ENCODE measurements at places on chromosomes 4 and X. TPM values are rescaled to one million over a fixed set of nuclear protein-coding genes. Genes with fewer than 3 reads are reported as not detected.

Gene F8A2
- not detected for total RNA-seq

Gene DIPK2B
- not detected for total RNA-seq

Gene SYNPO2
- total RNA-seq: 0.37 TPM

Gene COMMD8
- 16.1 TPM for total RNA-seq

Gene SLC9A7
- 13.3 TPM for total RNA-seq

Gene ARHGAP6
- total RNA-seq: not detected

Gene ZCCHC4
- 12.7 TPM for total RNA-seq

Gene NCBP2L
- total RNA-seq: not detected

Gene SLC10A4
- total RNA-seq: not detected

- no peak for ATAC-seq
Measured at GRCh38 chr4:81960961-81961360, 412.8 kb downstream of the HNRNPD start.

- peak; percentile 37 for ATAC-seq
Measured at GRCh38 chr4:153466949-153467896, 1.1 kb downstream of the TMEM131L start.

DNA sequence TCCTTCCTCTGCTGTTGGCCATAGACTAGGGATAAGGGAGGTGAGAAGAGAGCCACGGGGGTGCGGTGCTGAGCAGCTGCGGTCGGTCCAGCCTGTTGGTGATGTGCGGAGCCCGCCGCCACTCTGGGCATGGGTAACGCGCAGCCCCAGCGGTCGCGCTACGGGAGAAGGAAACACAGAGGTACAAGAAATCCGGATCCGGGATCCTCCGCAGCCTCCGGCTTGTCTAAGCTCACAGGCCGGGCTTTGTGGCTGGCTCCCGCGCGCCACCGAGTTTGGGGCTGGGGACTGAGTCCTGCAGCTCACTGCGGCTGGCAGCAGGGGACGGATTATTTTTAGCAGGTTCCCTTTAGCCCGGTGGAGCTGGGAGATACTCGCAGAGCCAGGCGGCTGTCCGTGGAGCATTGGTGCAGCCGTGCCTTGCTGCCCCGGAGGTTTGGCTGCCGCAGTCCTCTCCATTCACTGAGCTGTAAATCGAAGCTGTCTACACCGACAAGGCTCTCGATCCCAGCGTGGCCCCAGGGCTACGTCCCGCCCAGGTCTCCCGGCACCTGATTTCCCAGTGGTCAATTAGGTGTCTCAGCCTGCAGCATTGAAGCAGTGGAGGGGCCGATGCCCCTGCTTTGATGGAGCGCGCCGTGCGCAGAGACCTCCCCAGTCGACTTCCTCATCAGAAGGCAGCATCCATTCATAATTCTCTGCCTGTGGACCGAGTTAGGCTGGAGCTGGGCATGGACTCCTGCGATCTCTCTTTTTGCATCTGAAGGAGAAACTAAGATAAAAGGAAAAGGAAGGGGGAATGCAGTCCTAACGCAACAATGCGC, 81.9 kb upstream of the SCML1 start:
- peak; percentile 31 for ATAC-seq

DNA sequence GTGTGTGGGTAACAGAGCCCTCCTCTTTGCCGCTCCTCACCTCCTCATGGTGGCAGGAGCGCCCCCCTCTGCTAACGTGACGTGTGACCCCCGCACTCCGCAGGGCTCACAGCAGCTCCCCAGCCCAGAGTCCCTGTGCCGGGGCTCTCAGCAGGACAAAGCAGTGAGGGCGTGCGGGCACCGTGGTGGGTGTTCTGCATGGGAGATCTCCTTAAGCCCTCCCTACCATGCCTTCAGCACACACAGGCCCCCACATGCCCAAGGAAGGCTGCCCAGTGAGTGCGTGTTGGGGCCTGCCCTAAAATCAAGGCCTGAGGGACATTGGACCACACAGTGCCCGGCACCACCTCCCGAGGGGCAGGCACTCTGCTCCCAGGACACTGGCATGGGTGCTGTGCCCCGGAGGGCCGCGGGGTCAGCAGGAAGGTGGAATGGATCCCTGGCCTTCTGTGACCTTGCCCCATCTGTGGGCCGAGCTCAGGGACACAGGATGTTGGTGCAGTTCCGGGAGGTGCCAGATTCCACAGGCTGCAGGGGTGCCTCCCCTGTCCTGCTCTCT, 10.1 kb downstream of the PSAPL1 start:
- ATAC-seq: no peak

- ATAC-seq: no peak
Measured at GRCh38 chr4:3869661-3870566, 103.7 kb downstream of the ADRA2C start.

DNA sequence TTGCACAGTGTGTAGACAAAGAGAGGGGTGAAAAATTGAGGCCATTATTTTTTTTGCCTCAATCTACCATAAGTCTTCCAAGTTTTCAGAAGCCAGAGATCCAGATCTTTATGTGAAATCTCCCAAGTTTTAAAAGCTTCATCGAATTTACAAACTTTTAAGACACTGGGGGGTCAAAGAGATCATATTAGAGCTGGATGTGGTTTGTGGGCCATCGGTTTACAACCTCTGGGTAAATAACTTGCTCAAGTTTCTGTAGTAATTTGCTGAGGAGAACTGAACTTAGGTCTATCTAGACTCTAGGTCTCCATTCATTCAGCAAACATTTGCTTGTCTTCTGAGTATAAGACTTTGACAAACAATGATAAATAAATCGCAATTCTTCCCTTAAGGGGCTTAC, 54.0 kb upstream of the CHRNA9 start:
- ATAC-seq: no peak

- ATAC-seq: peak; percentile 43
Measured at GRCh38 chrX:101550362-101550750, at the start of gene ARMCX1. ARMCX1 (plus strand) TSS chrX:101550547; CDS start chrX:101552931, 2,384 bp downstream.

GRCh38 chr4:73864365-73864764, 4.8 kb upstream of the CXCL1 start:
- no peak for ATAC-seq

DNA sequence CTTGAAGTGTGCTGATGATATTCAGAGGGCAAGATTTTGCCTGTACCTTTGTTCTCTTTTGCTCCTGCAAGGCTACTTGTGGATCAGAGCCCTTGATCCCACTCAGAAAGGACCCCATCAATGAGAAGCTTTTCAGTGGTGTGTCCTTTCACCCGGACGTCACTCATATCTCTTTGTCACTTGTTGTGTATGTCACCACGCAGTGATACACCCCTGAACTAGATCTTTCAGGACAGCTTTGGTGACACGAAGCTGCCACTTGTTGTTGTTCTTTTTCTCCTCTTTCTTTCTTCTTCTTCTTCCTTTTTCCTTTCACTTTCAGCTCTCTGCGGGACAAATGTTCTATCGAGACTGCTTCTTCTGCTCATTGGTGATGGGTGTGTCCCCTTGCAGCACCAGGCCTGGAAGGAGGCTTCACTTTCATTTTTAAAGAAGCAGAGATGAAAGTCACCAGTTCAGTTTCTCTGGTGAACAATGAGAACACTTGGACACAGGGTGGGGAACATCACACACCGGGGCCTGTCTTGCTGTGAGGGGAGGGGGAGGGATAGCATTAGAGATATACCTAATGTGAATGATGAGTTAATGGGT, 83.6 kb downstream of the NBDY start:
- ATAC-seq: peak; percentile 76

DNA sequence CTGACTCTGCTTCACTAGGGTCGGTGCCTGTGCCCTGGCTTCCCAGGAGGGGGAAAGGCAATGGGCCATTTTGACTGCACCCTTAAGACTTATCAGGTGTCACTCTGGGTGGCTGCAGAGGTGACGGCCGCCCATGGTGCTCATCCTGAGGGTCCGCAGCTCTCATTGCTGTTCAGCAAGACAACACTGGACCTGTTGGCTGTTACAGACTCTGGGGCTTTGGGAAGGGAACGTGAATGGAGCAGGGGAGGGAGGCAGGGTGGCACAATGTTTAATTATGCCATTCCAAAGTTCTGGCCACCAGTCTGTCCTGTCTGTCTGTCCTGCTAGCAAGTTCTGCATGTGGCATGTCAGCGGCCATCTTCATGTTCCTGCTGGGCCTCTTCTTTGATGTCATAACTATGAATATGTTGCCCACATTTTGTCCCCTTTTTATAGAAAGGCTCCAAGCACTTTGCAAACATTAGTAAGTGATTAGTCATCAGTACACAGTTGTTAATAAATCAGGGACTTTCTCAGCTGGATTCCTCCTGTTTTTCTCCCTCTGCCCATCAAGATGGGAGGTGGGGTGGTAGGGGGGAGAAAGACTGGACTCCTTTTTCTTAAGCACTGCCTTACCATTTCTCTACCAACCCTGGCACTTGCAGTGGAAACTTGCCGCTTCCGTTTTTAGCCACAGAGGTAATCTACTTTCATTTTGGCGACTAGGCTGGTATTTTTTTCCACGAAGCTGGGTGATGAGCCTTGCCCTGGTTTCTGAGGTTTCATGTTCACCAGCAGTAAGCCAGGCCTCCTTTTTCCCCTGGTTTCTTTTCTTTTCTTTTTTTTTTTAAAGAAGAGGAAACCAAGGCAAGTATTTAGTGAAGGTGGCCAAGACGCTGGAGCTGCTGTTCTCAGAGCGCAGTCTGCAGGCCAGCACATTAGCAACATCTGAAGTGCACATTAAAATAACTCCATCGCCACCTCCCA, 88.6 kb upstream of the TRIM2 start:
- ATAC-seq: peak; percentile 65

GRCh38 chr4:62402088-62402806, 1202.1 kb downstream of the ADGRL3 start:
- no peak for ATAC-seq

DNA sequence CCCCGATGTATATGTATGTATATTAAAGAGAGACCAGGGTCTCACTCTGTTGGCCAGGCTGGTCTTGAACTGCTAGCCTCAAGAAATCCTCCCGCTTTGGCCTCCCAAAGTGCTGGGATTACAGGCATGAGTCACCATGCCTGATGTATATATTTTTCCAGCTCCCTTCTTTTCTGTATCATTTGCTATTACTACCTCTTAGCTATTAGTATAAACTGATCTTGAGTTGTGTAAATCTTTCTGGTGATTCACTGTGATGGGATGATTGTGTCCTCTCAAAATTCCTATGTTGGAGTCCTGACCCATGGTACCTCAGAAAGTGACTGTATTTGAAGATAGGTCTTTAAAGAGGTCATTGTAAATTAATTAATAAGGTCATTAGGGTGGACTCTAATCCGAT, 53.1 kb downstream of the HPRT1 start:
- no peak for ATAC-seq

GRCh38 chr4:11436673-11437072, 8.0 kb upstream of the HS3ST1 start:
- no peak for ATAC-seq

GRCh38 chrX:103919270-103919637, 43.2 kb upstream of the TMSB15B start:
- peak; percentile 61 for ATAC-seq

GRCh38 chr4:83851261-83852084, 315.6 kb downstream of the GPAT3 start:
- ATAC-seq: no peak

- no peak for ATAC-seq
Measured at GRCh38 chr4:42816189-42816879, 76.2 kb upstream of the GRXCR1 start.

- ATAC-seq: no peak
Measured at GRCh38 chr4:77169481-77169880, 12.5 kb downstream of the CCNG2 start.

DNA sequence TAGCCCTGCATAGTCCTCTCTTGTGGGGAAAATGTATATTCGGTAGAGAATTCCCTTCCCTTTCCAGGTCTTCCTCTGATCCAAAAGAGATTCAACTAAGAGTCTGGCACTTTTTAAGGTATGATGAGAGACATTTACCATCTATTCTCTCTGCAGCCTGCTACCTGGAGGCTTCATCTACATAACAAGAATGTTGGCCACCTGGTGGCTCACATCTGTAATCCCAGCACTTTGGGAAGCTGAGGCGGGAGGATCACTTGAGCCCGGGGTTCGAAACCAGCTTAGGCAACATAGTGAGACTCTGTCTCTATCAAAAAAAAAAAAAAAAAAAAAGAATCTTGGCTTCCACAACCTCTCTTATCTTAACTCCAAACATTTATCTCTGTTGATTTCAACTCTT, 40.4 kb upstream of the NOCT start:
- no peak for ATAC-seq

- no peak for ATAC-seq
Measured at GRCh38 chr4:26052663-26053541, 138.9 kb downstream of the SMIM20 start.

GRCh38 chrX:42384956-42385355, 393.0 kb downstream of the PPP1R2C start:
- no peak for ATAC-seq

DNA sequence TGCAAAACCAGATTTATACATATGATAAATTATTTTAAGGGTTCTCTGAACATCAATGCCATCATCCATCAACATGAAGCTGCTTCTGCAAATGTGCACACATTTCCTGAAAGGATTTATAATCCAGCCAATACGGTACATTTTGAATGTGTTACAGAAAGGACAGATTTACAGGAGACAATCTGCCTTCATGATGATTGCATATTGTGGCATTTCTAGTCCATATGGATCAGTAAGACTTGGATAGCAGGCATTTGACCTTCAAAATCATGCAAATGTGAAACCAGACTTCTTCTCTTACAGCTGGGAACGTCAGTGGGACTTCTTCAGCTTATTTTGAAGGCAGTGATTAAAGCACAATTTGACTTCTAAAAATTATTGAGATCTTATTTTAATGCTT, 217.3 kb upstream of the GK2 start:
- ATAC-seq: no peak

- ATAC-seq: no peak
Measured at GRCh38 chr4:93751411-93751810, 77.1 kb upstream of the ATOH1 start.

DNA sequence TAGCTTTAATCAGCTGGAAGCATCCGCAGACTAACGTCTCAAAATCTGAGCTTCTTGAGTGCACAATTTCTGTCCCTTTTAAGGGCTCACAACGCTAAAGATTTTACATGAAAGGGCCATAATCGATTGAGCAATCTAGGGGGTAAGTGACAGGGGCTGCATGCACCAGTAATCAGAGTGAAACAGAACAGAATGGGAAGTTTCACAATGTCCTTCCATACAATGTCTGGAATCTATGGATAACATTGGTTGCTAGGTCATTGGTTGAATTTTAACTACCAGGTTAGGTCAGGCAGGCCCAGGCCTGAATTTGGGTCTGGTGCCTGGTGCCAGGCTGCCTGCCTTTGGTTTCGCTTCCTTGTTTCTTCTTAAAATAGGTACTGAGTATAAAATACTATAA, 42.0 kb upstream of the MTMR8 start:
- ATAC-seq: no peak

- no peak for ATAC-seq
Measured at GRCh38 chrX:45035071-45035470, 162.1 kb downstream of the KDM6A start.

- no peak for ATAC-seq
Measured at GRCh38 chrX:1351981-1352714, 15.6 kb downstream of the IL3RA start.
